ENCODE measurements at places on chromosomes 2 and 18.
A peak's percentile ranks its signal among the peaks of the same experiment; 100 is the strongest.

GRCh38 chr2:192546565-192546964 is 351.8 kb upstream of the TMEFF2 start:
- no peak for ATAC-seq

DNA sequence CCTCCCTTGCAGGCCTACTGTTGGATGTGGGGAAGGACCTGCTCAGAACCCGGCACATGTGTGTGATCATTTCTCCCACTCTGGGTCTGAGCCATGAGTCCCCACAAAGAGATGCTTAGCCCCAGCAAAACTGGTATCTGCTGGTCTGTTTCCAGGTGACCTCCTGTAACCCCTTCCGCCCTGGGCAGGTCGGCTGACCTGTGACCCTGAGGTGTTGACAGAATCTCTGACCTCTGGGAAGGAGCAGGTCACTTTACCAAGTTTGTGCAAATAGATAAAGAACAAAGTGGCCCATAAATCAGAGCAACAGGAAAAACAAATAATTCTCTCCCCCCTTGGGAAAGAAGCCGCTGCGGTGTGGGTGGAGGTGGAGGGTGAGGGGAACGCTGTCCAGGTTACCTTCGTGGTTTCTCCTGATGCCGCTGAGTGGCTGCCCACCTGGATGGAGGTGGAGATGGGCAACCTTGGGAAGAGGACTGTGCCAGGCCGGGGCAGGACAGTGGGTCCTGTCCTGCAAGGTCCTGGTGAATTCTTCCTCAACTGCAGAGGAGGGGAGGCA is 174.0 kb upstream of the MYCN start:
- no peak for ATAC-seq

DNA sequence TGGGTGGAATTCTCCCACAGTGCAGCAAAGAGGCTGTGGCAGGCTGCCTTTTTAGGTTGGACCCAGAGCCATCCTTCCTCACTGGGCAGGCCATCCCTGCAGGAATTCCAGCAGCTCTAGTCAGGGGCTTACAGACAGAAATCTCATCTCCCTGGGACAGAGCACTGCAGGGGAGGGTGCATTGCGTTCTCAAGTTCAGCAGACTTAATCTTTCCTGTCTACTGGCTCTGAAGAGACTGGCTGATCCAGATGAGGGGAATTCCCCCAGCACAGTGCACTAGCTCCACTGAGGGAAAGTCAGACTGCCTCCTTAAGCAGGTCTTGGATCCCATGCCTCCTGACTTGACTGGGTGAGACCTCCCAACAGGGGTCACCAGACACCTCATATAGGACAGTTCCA is 899.7 kb upstream of the VRK2 start:
- ATAC-seq, result no peak

DNA sequence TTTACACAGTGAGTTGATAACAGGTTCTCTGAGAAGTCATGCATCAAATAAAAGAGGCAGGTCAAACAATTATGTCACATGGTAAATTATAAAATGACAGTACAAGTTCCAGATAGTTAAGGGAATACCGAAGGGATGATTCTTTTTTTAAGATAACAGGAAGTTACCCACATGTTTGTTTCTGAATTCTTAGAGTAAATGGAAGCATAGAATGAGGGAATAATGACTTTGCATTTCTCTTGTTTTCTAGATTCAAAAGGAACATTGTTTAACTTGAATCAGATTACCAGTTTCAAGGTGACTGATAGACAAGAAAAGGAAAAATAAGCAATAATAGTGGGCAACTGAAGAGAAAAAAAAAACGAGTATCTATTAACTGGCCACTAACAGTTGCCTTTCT is 124.5 kb downstream of the MIB1 start:
- ATAC-seq, result no peak

- ATAC-seq, result no peak
Measured at GRCh38 chr2:147538821-147539220, 306.0 kb upstream of the ACVR2A start.

GRCh38 chr2:168008646-168009195 is 238.7 kb downstream of the STK39 start:
- no peak for ATAC-seq

DNA sequence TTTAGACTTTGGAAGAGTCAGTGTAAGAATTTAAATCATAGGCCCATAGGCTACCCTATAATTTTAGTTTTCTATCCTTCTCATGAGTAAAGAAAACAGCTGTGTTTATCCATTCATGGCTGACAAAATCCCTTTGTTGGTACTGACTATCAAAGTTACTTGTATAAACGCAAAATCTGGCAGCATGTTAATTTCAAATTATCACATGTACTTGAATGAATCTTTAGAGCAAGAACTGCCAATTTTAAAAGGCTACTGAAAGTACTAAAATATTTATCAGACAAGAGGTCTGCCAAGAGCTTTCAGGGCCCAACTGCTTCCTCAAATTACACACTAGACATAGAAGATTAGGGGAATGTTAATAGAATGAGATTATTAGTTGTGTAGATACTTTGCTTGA is 66.6 kb downstream of the MYL12B start:
- ATAC-seq, result no peak

DNA sequence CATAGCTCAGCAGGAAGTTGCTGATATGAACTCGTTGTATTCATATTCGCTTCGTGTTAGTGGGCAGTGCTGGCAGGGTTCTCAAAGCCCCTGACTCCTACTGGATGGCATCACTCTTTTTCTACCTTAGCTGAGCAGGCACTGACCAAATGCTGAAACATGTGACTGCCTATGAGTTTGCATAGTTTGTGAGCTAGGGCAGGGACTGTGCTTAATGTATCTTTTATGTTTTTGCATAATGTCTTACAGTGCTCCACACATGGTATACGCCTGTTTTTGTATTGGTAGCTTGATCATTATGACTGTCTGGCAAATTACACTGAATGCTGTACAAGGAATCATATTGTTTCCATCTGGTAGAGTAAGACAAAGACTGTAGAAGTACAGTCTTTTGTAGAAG is 305.3 kb downstream of the PARD3B start:
- ATAC-seq, result no peak

DNA sequence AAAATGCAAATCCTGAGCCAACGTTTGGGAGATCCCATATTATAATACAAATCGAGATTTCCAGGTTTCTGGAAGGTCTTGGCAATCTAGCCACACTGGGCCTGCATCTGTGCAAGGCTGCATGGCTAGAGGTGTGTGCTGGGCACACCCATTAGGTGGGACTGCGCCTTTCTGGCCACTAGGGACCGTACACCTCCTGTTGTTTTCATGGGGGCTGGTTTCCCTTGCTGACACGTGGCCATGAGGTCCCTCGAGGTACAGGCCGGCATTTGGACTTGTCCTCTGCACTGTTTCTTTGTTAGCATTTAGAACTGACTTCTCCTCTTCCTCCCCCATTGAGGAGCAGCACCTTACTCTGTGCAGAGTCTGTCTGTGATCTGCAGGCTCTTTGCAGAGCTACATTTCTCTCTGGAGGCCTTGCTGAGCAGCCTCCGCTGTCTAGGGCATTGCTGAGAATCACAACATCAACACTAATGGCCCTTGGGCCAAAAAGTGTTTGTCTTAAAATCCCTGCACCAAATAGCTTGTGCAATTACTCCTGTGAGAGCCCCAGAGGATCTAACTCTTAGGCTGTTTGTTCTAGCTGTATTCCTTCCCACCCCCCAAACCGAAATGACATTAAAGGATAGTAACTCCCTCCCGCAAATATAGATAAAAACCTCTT is 131.2 kb downstream of the NEDD4L start:
- no peak for ATAC-seq

DNA sequence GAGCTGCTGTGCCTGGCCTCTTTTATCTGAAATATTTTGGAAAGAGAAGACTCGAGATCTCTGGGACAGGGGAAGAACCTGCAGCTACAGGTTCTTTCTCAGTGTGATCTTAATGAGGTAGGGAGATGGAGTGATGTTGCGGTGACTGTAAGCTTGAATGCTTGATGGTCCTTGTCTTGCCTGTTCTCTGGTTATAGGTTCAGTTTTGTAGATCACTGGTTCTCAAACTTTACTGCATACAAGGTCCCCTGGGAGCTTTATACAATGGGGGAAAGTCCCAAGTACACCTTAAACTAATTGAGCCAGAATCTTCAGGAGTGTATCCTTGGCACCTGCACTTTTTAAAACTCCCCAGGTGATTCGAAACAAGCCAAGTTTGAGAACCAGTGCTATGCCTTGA is 136.7 kb upstream of the CXCR4 start:
- ATAC-seq, result no peak

DNA sequence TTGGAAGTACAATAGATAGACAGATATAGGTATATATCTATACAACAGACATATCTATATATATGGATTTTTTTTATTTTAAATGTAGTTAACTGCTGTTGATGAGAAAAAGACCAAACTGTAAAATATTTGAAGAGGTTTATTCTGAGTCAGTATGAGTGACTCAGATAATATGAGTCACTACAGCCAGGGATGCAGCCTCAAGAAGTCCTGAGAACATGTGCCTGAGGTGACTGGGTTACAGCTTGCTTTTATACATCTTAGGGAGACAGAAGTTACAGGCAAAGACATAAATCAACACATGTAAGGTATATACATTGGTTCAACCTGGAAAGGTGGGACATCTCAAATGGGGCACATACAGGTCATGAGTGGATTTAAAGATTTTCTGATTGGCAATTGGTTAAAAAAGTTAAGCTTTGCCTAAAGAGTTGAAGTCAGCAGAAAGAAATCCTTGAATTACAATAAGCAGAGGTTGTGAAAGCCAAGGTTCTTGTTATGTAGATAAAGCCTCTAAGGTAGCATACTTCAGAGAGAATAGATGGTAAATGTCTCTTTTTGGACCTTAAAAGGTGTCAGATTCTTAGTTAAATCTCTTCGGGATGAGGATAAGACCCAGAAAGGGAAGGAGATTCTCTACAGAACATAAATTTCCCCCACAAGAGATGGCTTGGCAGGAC is 149.9 kb downstream of the RBM43 start:
- ATAC-seq, result no peak

DNA sequence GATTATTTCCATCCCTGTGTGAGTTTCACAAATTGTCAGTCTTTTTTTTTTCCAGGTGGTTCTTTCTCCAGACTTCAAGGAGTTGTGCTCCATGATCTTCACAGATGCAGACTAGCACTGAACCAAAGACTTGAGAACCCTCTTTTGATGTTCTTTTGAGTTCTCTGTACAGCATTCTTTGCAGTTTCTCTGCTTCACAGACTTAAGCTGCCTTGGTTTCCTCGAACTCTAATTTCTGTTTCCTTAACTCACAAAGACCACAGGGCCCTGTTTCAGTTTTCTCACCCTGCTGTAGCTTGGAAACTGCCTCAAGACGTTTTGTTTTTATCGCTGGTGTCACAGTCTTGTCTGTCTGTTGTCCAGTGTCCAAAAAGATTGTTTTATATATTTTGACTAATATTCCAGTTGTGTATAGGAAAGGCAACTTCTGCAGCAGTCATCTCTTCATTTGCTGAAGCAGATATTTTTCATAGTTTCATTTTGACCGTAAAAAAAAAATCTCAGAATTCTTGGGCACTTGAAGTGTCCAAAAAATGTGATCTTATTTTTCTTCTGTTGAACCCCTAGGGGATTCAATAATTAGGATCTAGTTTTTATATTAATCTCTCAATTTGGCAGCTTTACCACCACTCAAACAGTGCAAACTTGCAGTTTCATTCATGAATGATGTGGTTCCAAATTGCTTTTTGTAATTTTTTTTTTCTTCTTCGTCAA is 97.0 kb upstream of the MC4R start:
- ATAC-seq, result no peak

- ATAC-seq, result no peak
Measured at GRCh38 chr2:147548451-147548850, 296.4 kb upstream of the ACVR2A start.

DNA sequence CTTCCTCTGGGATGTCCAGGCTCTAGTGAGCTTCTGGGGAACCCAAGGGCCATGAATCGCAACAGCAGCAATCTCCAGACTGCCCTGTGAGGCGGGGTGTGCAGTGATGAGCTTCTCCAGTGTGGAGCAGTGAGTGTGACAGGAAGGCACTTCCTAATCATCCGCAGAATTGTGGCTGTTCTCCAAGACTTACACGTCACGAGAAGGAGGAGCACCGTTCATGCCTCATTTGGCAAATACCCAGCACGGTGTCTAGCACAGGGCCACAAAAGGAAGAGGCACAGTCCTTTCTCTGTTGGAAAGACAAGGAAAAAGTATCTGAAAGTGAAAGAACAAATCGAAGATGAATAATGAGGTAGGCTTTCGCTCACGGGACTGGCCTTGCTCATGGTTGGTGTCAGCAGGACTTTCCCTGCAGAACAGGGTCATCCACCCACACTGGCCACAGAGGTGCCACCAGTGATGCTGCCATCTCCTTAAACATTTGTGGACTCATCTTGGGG is 125.1 kb upstream of the HAAO start:
- ATAC-seq, result peak; percentile 73

- ATAC-seq, result no peak
Measured at GRCh38 chr2:72134408-72134996, 13.2 kb downstream of the CYP26B1 start.

- ATAC-seq, result no peak
Measured at GRCh38 chr2:111715987-111716904, 167.7 kb downstream of the ANAPC1 start.

GRCh38 chr2:41495050-41495449 is 552.8 kb upstream of the PKDCC start:
- ATAC-seq, result no peak

GRCh38 chr2:26864226-26864625 is 16.3 kb downstream of the DPYSL5 start:
- no peak for ATAC-seq

DNA sequence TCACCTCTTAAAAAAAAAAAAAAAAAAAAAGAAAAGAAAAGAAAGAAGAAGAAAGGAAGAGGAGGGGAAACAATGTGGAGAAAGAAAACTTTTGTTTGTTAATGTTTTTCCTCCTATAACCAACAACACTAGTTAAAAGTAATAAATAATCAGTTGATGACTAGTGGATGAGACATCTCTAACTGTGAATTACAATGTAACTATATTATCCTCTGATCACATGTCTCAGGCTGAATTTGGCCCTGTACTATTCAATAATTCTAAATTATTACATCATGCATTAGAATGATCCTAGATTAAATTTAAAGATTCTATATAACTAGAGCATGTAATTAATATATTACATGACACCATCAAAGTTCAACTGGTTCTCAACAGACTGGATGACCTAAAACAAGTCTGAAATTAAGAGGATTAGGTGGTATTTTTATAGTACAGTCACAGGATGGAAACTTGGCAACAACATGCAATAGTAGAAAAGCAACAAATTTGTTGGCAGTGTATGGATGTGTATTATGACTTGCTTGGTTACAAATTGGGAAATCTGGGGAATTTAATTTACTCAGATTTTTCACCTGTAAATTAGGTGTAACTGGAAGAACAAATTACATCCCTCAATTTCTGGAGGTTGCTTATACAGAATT is 269.3 kb upstream of the SETBP1 start:
- no peak for ATAC-seq

- ATAC-seq, result no peak
Measured at GRCh38 chr2:132588576-132588975, 81.4 kb downstream of the LYPD1 start.

DNA sequence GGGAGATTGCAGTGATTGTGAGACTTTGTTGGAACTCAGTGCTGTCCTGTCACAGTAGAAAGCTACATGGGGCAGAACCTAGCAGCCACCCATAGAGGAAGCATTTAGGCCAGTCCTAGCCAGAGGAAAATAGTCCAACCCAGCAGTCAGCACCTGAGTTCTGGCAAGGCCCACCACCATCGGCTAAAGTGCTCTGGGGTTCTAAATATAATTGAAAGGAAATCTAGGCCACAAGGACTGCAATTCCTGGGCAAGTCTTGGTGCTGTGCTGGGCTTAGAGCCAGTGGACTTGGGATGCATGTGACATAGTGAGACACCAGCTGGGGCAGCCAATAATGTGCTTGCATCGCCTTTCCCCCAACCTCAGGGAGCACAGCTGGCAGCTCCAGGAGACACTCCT is 28.9 kb upstream of the ACTR2 start:
- no peak for ATAC-seq
